ENCODE measurements at places on chromosomes 16 and 17.

- DNase-seq = no peak
Observed at GRCh38 chr16:89194340-89195311, 5.7 kb downstream of the SLC22A31 start.

- DNase-seq = no peak
Observed at GRCh38 chr17:81612172-81612970, 24.5 kb downstream of the NPLOC4 start.

- DNase-seq = no peak
Observed at GRCh38 chr16:5108505-5109158, 11.0 kb upstream of the EEF2KMT start.

GRCh38 chr16:82748026-82748425 lies 121.3 kb downstream of the CDH13 start:
- no peak for DNase-seq

DNA sequence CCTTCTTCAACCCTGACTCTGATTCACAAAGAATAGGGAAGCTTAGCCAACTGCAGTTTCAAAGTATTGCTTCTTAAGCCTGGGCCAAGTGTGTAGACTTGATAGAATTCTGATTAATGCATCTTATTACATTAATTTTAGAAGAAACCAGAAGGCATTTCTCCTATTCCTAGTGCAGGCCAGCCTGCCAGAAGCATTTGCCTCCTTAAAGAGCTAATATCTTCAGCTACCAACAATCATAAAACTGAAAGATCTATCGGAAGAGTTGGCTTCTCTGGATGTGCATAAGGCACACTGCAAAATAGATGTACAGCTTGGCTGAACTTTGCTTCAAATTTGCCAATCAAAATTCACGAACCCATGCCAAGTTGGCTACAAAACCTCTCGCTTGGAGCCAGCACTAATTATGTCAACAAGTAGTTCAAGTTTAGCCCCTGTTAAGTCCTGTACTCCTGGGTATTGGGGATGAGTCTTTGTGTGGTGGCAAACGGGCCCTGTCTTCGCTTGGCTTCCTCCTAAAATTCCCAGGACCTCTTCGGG lies 717.8 kb downstream of the WWOX start:
- no peak for DNase-seq

GRCh38 chr17:67245694-67246402 lies 852 bp upstream of the HELZ start:
- DNase-seq = no peak

All from stimulated activated CD8-positive, alpha-beta memory T cell treated with anti-CD3 and anti-CD28 coated beads, Interleukin-2, amount 100 ng/mL, for 48 hours (primary cell).